NCI-H2081 (cell line): ENCODE measurements at places on chromosomes 5 and 9.

GRCh38 chr9:124251605-124252378, 6.0 kb upstream of the NEK6 start:
- peak; percentile 23 for DNase-seq

DNA sequence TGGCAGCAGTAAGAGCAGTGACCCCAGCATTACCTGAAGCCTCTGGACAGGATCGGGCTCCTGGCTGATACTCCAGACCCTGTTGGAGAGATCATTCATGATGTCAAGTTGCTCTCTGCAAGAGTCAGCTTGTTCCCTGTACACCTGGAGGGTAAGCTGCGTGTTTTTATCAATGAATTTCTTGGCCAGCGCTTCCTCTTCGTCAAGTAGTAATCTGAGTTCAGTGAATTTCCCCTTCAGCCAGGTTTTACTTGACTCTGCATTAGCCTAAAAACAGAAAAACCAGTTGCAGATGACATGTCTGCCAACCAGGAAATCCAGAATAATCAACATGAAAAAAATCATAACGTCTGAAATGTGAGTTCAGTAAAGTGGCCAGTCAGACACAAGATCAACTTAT, 19.1 kb downstream of the TRIM14 start:
- no peak for DNase-seq

DNA sequence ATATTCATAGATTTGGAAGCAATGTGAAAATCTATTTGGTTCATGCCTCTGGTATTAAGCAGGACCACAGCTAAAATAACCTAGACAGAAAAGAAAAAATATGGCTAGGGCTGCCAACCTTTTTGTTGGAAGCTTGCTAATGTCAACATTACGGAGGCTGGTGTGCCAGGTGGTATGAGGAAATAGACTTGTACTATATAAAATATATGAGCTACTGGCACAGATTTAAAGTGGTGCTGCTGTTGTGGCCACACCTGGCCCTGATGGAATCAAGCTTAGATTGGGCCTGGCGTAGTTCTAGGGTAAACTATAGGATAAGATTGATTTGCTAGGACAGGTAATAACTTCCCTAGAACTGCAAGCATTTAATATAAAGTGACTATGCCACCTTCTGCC, 10.6 kb upstream of the PARP8 start:
- DNase-seq: peak; percentile 24

- no peak for DNase-seq
These were observed 72.2 kb downstream of the C5orf15 start for GRCh38 chr5:133895979-133896845.

DNA sequence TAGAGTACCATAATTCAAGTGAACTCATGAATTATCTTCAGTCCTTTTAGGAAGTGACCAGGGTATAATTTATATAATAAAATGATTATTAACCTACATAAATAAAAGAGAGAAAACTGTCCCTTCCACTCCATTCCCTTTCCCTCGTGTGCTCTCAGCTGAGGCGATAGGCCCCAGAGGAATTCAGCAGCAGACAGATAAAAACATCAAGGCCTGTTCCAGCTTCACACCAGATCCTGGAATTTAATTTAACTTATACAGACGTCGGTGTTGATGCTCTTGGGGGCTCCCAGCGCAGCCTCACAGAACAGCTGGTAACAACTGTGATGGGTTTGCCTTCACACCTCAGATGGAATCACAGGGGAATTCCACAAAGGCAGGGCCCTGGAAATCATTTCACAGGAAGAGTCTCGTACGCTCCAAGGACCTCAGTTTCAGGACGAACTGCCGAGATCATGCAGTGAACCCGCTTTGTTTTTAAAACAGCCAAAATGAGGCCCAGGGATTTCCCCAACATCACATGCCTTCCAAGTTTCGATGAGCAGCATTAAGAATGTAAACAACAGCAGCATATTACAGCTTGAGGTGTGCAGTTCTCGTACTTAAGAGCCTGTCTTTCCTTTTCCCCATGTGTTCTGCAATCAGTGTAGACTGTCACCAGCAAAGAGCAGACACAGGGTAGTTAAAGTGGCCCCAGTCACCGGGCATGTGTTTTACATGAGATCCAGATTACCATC, 73.6 kb upstream of the ALDH1B1 start:
- DNase-seq: no peak
